ENCODE measurements at places on chromosomes 7 and 10.

- no peak for DNase-seq
Observed at GRCh38 chr7:4682621-4683042, 537 bp downstream of the FOXK1 start.

DNA sequence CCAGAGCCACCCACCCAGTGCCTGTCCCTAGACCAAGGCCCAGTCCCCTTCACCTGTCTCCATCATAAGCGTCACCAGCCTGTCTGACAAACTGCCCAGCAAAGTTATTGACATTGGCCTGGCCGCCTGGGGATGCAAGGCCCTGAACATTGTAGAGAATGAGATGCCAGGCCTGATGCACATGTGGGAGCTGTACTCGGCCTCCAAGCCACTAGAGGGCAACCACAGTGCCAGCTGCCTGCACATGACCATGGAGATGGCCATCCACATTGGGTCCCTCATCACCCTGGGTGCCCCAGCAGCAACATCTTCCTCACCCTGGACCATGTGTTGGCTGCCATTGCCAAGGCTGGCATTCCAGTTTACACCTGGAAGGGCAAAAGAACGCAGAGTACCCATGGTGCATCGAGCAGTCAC is 63.7 kb upstream of the ANTXRL start:
- DNase-seq, result no peak

- DNase-seq, result no peak
Observed at GRCh38 chr7:65832281-65832680, 40.6 kb upstream of the VKORC1L1 start.

GRCh38 chr7:123562121-123562520 is 4.5 kb upstream of the NDUFA5 start:
- DNase-seq, result no peak

DNA sequence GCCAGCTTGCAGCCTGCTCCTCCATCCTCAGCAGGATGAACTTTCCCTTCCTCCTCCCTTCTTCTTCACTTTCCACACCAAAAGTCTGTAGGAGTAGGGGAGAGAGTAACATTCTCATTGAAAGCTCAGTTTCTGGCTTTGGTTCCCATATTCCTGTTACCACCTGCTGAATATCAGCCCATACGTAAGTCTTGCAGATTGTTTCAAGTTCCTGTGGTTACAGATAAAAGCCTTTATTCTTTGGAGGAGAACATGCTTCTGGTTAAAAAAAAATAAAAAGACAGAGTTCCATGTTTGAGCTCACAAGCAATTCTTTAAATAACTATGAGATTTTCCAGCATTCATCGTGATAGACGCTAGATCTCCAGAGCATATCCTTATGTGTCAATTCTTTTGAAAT is 637.3 kb downstream of the SUGCT start:
- DNase-seq, result no peak

DNA sequence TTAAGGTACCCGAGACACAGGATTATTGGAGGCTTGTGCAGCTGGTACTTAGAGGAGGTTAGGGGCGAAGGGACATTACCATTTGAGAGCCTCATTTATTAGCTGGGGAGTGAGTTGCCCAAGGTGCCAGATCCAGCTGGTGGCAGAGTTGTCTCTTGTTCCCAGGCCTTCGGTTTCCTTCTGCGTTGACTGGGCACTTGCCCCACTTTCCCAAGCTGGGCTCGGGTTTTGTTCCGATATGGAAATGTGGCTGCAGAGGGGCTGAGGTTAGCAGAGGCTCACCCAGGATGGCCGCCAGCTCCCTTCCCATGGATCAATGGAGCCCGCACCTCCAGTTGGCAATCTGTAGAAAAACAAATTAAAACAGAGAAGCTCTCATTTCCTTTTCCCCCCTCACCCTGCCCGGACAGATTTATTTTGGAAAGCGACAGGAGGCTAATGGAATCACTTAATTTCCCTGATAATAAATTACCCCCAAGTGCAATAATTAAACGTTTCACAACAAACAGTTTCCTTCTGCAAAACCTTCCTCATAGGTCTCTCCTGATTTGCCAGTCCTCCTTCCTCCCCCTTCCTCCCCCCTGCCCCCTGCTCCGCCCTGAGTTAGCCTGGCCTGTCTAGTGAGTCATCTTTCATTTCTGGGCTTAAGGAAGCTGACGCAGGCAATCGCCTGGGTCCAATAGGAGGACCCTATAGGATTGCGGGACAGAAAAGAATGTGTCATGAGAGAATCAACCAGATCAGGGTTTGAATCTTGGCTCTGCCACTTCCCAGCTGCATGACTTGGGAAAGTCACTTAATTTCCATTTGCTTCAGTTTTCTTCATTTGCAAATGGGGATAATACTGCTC is 51.7 kb downstream of the ADRA2A start:
- DNase-seq, result no peak

- DNase-seq, result no peak
Observed at GRCh38 chr7:151769188-151769821, 107.6 kb downstream of the PRKAG2 start.

- no peak for DNase-seq
Observed at GRCh38 chr10:132173185-132173584, 13.6 kb upstream of the DPYSL4 start.

DNA sequence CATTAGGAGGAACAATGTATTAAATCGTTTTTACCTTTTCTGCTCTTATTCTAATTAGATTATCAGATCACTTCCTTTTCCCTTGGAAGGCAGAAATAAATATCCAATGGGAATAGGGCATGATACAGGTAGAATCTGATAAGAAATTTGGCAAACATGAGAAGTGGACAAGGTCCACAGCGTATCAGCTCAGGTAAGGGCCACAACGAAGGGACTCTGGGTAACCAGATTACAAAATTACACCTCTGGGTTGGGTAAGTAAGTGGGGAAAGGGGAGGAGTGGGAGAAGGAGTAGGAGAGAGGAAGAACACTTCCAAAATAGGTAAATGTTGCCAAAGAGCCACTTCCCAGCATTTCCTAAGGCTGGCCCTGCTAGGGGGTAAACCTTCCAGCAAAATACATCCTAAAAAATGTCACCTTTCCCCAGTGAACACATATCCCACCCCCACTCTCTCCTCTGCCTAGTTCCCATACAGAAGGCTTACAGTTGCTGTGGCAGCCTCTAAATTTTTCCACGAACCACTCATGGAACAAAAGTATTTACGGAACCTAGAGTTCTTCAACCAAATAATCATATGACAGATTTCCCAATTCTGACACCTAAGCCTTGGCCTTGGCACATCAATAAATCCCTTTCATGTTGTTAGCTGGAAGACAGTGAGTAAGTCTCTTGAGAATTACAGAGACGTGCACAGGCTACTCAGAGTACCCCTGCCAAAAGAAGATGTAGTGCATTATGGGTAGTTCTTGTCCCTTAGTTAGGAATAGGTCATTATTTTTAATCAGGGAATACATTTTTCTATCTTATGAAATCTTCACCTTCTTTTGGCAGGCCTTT is 51.5 kb upstream of the DLX6 start:
- DNase-seq, result no peak

GRCh38 chr10:14478604-14479003 is 147.9 kb upstream of the FRMD4A start:
- DNase-seq, result peak; percentile 74

DNA sequence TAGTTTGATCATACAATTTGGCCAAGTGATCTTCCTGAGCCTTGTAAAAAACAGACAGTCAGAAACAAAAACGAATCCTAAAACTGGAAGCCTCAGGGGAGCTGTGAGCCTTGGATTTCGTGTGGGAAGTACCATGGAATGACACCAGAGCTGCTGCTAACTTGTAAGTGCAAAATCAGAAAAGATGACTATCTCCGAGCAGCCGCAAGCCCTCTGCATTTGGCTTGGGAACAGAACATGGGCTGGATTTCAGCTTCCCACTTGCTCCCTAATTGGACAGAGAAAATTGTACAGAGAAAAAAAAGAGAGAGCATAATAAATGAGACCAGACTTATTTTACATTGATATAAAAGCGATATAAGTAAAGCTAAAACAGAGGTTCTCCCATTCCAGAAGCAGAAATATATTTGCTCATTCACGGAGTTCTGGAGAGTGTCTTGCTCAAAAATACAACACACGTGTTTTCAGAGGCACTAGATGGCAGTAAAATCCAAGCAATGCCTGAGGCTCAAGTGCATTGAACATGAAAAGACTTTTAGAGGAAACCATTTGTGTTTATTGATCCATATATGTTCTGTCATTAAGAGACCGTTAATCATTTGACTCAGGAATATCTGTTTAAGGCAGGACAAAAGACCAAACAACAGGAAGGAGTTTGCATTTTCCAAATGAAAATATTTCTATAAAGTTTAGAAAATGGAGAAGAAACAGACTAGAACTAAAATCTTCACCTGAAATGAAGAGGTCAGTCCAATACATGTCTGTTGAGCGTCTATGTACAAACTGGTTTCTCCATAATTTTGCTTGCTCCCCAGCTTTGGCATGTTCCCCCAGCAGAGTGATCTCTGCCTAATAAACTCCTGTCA is 78.3 kb upstream of the SLC26A5 start:
- no peak for DNase-seq

- no peak for DNase-seq
Observed at GRCh38 chr7:109003742-109004141, 434.1 kb downstream of the DNAJB9 start.

- no peak for DNase-seq
Observed at GRCh38 chr7:80729591-80730320, 91.3 kb downstream of the CD36 start.

- DNase-seq, result no peak
Observed at GRCh38 chr7:30331338-30331737, 46.9 kb downstream of the ZNRF2 start.

DNA sequence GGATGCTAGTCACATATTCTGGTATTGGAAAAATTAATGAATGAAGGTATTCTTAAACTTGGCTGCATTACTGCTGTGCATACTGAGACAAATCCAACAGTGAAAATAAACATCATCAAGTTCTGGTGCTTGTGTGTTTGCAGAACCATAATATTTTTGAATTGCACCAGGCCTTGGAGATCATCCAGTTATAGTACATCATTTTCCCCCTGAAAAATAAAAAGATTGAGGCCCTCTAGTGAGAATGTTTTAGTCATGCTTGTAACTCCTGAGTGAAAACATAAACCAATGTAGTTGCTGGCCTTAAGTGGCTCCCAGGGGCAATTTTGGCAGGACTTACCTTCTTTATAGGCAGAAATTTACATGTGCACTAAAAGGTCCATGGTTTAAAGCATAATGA is 218.8 kb upstream of the TMEM229A start:
- DNase-seq, result no peak

GRCh38 chr10:116756277-116756676 is 13.9 kb upstream of the HSPA12A start:
- no peak for DNase-seq

DNA sequence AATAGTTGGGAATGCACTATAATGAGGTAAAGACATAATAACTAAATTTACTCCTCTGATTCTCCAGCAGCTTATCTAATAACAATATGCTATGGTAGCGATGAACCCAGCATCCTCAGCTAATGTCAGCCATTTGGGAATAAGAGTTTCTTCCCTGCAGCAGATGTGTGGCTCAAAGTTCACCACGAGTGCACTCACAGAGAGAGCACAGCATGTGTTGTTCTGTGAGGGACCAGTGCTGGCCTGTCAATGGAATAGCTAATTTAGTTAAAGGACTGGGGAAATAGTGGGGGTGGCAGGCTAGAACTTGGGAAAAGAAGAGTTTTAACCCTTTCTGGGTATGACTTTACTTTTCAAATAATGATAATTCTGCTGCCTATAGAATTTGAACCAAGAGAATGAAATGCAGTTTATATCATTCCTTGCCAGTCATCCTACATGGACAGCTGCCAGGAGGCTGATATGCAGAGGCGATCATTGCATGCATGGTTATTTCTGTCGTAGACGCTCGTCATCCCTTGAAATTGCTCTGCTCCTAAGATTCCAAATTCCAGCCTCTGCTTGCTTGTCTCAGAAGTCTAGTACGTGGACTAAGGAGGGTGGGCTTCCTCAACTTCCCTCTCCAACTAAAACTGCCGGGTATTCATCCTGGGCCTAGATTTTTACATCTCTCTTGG is 355.6 kb downstream of the RNLS start:
- peak; percentile 18 for DNase-seq

DNA sequence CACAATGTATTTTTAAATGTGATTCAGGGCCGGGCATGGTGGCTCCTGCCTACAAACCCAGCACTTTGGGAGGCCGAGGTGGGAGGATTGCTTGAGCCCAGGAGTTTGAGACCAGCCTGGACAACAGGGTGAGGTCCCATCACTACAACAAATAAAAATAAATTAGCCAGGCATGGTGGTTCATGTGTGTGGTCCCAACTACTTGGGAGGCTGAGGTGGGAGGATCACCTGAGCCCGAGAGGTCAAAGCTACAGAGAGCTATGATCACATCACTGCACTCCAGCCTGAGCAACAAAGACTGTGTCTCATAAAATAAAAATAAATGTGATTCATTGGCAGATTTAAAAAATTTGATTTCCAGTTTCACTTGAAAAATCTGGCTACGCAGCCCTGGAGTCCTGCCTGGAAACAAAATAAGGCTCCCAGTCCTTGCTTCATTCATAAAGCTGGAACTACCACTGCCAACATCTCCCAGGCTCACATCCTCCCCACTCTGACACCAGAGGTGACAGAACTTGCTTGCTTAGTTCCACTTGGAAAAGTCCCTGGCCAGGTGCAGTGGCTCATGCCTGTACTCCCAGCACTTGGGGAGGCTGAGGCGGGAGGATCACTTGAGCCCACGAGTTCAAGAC is 27.9 kb upstream of the SLC35G1 start:
- DNase-seq, result no peak

GRCh38 chr7:158289231-158289630 is 298.4 kb downstream of the PTPRN2 start:
- DNase-seq, result no peak

- no peak for DNase-seq
Observed at GRCh38 chr10:79070081-79070605, 1.4 kb downstream of the ZMIZ1 start.

DNA sequence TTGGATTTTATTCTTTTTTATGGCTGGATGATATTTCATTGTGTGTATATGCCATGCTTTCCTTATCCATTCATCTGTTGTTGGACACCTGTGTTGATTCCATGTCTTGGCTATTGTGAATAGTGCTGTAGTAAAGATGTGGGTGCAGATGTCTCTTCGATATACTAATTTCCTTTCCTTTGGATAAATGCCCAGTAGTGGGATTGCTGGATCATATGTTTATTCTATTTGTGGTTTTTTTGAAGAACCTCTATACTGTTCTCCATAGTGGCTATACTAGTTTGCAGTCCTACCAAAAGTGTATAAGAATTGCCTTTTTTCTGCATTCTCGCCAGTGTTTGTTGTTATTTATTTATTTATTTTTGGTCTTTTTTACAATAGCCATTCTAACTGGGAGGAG is 159.8 kb downstream of the WNT2 start:
- DNase-seq, result peak; percentile 54

- DNase-seq, result no peak
Observed at GRCh38 chr10:95604630-95605029, 43.5 kb upstream of the SORBS1 start.

- no peak for DNase-seq
Observed at GRCh38 chr7:139708541-139708940, 69.3 kb downstream of the HIPK2 start.

- DNase-seq, result no peak
Observed at GRCh38 chr7:137080516-137081203, 212.2 kb downstream of the CHRM2 start.

- DNase-seq, result no peak
Observed at GRCh38 chr7:97246317-97246716, 128.8 kb downstream of the SDHAF3 start.

- no peak for DNase-seq
Observed at GRCh38 chr7:99898836-99899235, 20.5 kb downstream of the TRIM4 start.

- DNase-seq, result no peak
Observed at GRCh38 chr10:46518028-46518725, 38.3 kb downstream of the GPRIN2 start.

- no peak for DNase-seq
Observed at GRCh38 chr10:60144099-60144498, 237.7 kb upstream of the CCDC6 start.
